ENCODE measurements at places on chromosomes 6 and 20.

GRCh38 chr6:105485456-105485855, 82.6 kb upstream of the PREP start:
- DNase-seq = no peak

- no peak for DNase-seq
Measured at GRCh38 chr6:50862176-50862575, 43.5 kb downstream of the TFAP2B start.

- DNase-seq = no peak
Measured at GRCh38 chr6:2976571-2977085, 5.3 kb upstream of the SERPINB6 start.

- peak; percentile 10 for DNase-seq
Measured at GRCh38 chr6:71248306-71248765, 40.3 kb upstream of the OGFRL1 start.

GRCh38 chr6:5108068-5108467, 22.9 kb downstream of the PPP1R3G start:
- DNase-seq = no peak

Measured in AG09309 (cell line).